ENCODE measurements at places on chromosomes 5 and 9.
A peak's percentile ranks its signal among the peaks of the same experiment; 100 is the strongest.

DNA sequence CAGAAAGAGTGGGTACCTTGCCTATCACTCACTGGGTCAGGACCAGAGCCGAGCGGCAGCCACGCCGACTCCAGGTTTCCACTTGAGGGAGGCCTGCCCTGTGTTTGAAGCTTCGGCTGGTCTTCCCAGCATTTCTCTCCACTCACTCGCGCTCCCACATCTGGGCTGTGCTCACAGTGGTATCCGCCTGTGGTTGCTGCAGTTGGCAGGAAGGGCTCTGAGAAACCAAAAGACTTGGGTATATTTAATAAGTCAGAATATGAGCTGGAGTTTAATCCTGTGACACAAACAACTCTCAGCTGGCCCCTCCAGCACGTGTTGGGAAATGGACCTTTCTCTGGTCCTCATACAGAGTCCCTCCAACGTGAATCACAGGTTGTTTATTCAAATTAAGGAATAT is 70.9 kb downstream of the SPRY4 start:
- DNase-seq, result no peak

- peak; percentile 88 for DNase-seq
Measured at GRCh38 chr5:142826741-142827492, 56.7 kb downstream of the ARHGAP26 start.

DNA sequence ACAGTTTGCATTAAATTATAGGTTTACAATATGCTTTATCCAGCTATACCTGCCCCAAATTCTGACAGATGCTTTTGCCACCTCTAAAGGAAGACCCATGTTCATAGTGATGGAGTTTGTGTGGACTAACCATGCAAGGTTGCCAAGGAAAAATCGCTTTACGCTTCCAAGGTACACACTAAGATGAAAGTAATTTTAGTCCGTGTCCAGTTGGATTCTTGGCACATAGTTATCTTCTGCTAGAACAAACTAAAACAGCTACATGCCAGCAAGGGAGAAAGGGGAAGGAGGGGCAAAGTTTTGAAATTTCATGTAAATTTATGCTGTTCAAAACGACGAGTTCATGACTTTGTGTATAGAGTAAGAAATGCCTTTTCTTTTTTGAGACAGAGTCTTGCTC is 41.0 kb downstream of the FXN start:
- no peak for DNase-seq

DNA sequence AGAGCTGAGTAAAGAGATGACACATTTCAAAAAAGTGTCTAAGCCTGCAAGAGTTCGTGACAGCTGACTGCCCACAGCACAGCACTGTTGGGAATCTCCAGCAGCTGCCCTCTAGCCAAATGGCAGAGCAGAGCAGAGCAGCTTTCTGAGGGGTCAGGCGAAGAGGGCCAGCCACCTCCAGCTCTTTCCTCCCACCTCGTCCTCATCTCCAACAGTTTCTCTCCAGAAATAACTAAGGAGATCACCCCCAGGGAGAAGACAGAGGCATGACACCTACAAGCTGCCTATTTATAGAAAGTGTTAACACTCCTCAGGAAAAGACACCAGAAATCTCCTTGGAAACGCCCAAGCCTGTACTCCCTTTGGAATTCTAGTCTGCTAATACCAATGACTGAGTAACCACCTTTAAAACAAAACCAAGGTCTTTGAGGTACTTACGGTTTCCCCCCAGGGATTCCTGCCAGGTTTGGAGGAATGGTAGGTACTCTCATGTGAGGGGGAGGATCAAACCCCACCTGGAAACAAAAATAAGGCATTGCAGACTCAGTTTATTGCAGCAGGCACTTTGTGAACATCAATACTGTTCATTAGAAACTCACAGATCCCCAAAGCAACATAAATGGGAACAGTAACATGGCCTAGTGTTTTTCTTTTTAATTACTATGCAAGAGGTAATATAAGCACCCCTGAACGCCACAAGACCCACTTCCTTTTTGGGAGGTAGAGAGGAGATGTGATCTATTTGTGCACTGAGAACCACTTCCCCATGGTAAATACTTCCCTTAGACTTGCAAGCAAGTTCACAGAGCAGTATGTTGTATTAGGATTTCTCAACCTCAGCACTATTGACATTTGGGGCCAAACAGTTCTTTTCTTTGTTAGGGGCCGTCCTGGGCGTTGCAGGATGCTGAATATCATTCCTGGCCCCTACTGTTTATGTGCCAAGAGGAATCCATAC is 79.3 kb downstream of the TLE1 start:
- no peak for DNase-seq

GRCh38 chr5:9034649-9035048 is 511.2 kb downstream of the SEMA5A start:
- DNase-seq, result no peak

GRCh38 chr9:13382595-13382994 is 103.1 kb upstream of the MPDZ start:
- DNase-seq, result no peak

- no peak for DNase-seq
Measured at GRCh38 chr9:79796411-79796810, 224.6 kb downstream of the TLE4 start.

Measured in activated CD4-positive, alpha-beta T cell treated with anti-CD3 and anti-CD28 coated beads, Interleukin-10, Interleukin-2, amounts not matched to agents 100 ng/mL and 50 ng/mL, durations not matched to agents 16 hours and 8 hours (primary cell).